Thoracic aorta (tissue), 2 donors: ENCODE measurements at places on chromosomes 2 and 18.

GRCh38 chr18:46226461-46226860 is 122.3 kb downstream of the HAUS1 start:
- DNase-seq: no peak

DNA sequence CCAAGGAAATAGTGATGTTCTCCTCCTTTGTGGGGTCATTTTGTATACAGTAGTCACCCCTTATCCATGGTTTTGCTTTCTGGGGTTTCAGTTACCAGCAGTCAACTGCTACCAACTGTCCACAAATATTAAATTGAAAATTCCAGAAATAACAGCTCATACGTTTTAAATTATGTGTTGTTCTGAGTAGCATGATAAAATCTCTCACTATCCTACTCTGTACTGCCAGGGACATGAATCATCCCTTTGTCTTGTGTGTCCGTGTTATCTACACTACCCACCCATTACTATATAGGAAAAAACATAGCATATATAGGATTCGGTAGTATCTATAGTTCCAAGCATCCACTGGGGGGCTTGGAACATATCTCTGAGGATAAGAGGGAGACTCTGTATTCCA is 120.9 kb upstream of the DCC start:
- no peak for DNase-seq

GRCh38 chr2:99881901-99882591 is 260.3 kb downstream of the AFF3 start:
- no peak for DNase-seq

- DNase-seq: no peak
Measured at GRCh38 chr18:1296237-1296636, 391.6 kb downstream of the ADCYAP1 start.
